ENCODE measurements at places on chromosomes 13 and 19.

GRCh38 chr19:13840305-13841085, 36.4 kb upstream of the NANOS3 start:
- DNase-seq, result peak; percentile 79

DNA sequence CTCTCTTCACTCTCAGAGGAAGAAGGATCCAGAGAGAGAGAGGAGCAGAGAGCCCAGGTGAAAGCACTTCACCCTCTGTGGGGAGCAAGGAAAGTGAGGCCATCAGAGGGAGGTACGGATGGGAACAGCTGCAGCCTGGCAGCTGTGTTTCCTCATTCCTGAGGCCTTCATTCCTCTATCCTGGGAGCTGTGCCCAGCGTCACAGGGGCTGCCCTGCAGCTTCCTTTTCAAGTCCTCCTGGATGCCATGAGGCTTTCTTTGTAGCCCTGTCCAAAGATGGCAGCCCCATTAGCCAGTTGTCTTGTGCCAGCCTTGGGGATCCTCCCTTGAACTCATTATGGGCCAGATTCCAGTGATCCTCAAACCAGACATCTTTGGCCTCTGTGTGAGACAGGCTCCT, 76.8 kb upstream of the PCDH8 start:
- no peak for DNase-seq

GRCh38 chr19:18796239-18796638, 5.1 kb upstream of the COMP start:
- DNase-seq, result no peak

- no peak for DNase-seq
Measured at GRCh38 chr13:45113233-45114224, 6.8 kb upstream of the GTF2F2 start.
